Activated naive CD8-positive, alpha-beta T cell treated with anti-CD3 and anti-CD28 coated beads, Interleukin-2, amount 50 U/mL, for 24 hours (primary cell): ENCODE measurements at places on chromosomes 11 and 22.
A peak's percentile ranks its signal among the peaks of the same experiment; 100 is the strongest.

- no peak for DNase-seq
These were observed 19.0 kb upstream of the SCGB1A1 start for GRCh38 chr11:62399878-62400266.

GRCh38 chr11:110251836-110252235 is 44.6 kb downstream of the RDX start:
- DNase-seq = no peak

GRCh38 chr11:109512680-109513079 is 90.7 kb downstream of the C11orf87 start:
- DNase-seq = no peak

DNA sequence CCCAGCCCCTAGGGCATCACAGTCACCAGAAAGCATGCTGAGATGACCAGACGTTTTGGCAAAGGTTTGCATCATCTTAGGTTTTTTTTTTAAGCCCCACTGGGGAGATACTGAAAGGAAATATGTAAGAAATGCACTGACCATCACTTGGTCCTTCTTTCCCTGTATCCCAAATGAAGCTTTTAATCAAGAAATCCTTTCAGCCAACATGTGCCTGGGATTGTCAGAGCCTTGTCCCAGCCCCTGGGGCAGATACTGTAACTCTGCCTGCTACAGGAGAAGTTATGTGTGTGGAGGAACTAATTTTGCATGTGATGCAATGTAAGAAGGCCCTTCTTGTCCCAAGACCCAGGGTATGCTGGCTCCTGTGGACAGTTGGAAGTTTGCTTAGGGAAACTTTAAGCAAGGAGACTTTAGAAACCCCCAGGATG is 65.6 kb downstream of the PPFIBP2 start:
- no peak for DNase-seq

GRCh38 chr11:93498641-93499040 is 44.5 kb downstream of the SMCO4 start:
- DNase-seq = no peak

DNA sequence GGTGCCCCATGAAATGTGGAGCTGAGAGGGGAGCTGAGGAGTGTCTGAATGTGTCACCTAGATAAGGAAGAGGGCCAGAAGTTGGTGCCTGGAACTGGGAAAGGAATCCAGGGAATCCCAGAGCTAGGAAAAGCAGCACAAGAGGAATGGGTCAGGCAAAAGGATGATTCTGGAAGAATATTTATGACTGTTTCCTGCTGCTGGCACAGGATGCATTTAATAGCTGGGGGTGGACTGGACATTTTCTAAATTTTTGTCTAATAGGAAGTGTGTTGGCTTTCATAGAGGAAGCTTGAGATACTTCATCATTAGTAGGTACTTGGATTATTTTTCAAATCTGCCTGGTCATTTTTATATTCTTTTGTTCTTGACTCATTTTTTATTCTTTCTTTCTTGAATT is 17.4 kb upstream of the MRGPRX2 start:
- no peak for DNase-seq

DNA sequence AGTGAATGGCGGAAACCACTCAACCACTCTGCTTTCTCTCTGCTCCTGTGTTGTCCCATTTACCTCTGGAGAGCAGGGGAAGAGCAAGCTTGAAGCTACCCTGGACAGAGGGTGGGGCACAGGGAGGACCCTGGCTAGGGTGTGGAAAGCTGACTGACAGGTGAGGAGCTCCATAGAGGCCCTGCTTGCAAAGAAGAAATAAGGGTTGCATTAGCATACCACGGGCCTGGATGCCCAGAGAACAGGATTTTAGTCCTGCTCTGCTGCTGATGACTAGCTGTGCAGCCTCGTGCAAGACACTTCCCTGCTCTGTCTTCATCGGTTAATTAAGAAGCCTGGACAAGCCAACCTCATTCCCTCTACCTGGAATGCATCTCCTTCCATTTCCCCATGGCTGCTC is 135.0 kb downstream of the BUD13 start:
- no peak for DNase-seq

- no peak for DNase-seq
These were observed 26.5 kb downstream of the CTTN start for GRCh38 chr11:70424765-70425344.

GRCh38 chr11:82979824-82980223 is 78.3 kb downstream of the DDIAS start:
- no peak for DNase-seq

GRCh38 chr22:22698263-22698750 is 53.9 kb downstream of the GGTLC2 start:
- no peak for DNase-seq

DNA sequence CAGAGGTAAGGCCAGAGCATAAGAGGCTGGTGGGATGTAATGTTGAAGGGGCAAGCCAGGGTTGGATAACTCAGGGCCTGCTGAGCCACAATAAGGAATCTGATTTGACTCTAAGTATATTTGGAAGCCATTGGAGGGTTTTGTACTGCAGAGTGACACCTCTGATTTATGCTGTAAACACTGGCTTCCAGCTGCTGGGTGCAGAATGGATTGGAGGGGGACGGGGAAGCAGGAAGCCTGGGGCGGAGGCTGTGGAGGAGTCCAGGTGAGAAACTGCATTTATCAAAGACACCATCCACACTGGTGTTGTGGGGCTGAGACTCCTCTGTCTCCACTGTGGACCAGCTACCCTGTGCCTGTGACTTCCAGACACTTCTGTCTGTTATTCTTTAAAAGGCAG is 26.8 kb downstream of the MIAT start:
- DNase-seq = no peak

GRCh38 chr11:42521994-42522393 is 789.8 kb upstream of the API5 start:
- no peak for DNase-seq

DNA sequence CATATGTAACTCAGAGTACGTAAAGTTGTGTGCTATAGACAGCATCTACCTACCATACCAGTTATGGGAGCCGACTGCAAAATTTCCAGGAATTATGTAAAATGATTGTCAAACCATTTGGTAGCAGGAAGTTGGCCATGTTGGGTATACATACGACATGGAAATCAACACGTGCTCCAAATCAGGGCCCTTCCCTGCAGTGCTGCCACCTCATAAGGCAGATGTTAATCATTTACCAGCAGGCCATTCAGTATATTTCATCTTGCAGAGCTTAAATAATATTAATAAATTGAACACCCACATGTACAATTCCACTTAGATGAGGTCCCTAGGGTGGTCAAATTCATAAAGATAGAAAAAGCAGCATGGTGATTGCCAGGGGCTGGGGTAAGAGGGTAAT is 9.8 kb downstream of the MS4A18 start:
- no peak for DNase-seq

- DNase-seq = peak; percentile 81
These were observed 52.5 kb downstream of the TPCN2 start for GRCh38 chr11:69101115-69101791.

DNA sequence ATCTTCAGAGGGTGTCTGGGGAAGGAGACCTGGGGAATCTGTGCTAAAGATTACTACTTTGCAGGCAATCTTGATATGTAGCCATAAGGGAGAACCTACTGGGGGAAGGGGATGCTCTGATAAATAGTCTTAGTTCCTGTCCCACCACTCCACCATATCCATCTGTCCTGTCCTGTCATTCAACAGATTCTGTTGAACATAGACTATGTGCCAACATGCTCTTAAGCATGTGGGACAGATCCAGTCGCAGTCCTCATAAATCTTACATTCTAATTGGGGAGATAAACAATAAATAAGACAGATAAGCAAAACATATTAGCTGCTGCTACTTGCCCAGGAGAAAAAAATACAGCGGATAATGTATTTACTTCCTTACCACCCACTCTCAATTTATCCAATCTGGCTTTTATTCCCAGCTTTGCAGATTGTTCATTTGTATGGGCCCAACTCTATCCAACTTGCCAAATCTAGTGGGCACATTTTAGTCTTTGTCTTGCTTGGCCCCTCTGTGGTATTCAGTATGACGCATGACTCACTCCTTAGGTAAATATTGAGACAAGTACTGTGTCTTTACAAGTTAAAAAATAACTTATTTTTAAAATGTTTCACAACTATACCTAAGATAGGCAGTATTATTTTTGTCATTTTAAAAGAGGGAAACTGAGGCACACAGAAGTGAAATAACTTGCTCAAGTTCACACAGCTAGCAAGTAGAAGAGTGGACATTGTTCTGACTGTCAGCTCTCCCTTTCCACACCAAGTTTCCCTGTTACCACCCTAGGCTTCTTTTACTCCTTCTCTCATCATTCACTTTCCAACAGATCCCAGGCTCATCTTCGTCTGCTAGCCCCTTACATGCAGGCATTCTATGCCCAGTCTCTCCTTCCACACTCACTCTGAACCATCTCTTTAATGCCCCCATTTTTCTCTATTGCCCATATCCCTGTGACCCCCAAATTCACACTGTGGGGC is 133.6 kb upstream of the SESN3 start:
- DNase-seq = no peak

GRCh38 chr11:73215191-73216134 is 2.6 kb upstream of the P2RY2 start:
- no peak for DNase-seq

- peak; percentile 26 for DNase-seq
These were observed 151.7 kb downstream of the CEP164 start for GRCh38 chr11:117479372-117479771.

DNA sequence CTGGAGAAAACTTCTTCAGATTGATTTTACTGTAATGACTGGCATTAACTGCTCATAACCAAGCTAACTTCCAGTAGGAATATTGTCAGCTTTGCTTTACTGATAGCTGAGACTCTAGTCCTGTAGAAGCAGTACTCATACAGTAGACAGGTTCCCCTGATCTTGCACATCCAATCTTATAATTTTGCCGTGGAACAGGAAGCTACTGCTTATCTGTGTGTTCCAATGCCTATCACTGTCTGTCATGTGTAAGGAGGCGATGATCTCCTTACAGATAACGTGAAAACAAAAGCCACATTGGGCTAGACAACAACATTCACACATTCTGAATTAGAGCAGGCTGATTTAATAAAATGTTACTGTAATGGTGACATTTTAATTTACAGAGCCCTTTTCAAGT is 13.2 kb downstream of the HSD17B12 start:
- no peak for DNase-seq

GRCh38 chr11:126748100-126748791 is 252.3 kb downstream of the KIRREL3 start:
- no peak for DNase-seq

- peak; percentile 73 for DNase-seq
These were observed 23.5 kb upstream of the TH start for GRCh38 chr11:2194877-2195755.

DNA sequence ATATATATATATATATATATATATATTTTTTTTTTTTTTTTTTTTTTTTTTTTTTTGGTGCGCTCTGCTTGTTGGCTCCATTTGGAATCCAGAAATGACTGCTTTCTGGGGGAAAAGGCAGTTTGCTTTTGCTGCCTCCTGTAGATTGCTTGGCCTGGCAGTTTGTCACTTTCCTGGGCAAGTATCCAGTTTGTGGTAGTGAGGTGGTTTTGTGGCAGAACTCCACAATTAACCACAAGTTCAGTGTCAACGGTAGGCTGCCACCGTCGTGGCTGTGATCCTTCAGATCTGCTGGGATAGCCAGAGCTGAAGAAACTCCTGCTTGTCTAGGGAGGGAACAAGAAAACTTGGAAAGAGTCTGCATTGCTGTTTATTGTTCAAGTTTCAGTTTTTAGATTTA is 5.0 kb upstream of the PDE3B start:
- DNase-seq = peak; percentile 18

DNA sequence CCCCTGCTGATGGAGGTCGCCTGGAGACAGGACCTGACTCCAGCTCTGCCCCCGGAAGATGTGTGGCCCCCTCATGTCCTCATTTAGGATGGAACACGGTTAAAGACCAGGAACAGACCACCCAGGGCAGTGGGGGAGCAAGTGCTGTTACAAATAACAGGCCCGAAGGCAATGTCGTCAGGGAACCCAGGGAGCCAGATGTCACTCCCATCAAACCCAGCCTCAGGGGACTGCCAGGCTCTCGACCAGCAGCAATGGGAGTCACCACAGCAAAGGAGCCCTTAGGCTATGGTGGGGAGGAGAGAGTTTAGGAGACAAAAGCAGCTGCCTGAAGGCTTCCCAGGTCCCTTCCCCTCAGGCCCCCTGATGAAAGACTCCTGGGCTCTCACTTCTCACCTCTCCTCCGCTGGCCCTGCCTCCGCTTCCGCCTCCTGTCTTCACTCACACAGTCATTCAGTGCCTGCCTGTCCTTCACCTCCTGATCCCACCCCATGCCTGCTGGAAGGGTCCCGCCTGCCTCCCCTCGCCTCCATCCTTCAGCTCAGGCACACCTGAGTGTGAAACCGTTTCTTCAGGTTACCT is 4.4 kb downstream of the RPS19BP1 start:
- DNase-seq = no peak

DNA sequence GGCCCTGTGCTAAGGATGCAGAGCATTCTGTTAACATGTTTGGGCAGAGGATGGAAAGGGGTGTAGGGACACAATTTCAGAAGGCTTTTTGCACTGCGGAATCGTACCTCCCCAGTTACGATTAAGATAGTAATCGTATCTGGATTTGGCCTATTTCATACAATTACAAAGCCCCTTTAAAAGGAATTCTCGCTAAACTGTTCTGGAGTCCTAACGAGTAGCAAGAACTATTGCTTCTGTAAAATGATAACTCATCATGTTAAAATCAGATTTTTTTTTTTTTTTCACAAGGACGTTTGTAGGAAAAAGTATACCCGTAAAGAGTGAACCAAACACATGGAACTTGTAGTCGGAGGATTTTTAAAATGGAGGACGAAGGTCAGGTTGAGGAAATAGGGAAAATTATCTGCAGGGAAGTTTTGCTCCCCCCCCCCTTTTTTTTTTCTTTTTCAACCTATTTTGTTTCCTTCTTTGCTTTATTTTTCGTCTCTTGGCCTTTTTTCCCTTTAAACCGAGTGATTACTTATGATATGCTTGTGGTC is 934 bp downstream of the HSD17B12 start:
- DNase-seq = no peak

DNA sequence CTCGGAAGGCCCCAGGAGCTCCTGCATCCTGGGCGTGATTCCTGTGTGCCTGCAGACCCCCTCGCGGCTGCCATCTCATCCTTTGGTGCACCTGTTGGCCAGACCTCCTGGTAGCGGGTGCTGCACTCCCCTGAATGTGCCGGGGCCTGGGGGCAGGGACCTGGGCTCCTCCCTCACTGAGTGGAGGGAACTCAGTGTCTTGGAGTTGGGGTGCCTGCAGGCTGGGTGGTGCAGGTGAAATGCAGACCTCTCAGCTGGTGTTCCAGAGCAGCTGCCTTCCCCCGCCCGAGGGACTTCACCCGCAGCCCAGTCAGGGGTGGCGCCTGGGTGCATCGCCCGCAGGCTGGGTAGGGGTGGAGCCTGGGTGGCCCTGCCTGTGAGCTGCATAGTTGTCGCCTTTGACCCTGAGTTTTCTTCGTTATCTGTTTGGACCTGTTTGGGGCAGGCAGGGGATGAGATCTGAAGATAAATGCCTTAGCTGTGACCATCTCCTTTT is 31.4 kb downstream of the LRP5 start:
- DNase-seq = no peak

GRCh38 chr11:69217276-69218105 is 61.8 kb downstream of the SMIM38 start:
- DNase-seq = no peak

- DNase-seq = no peak
These were observed 70.2 kb upstream of the GDPD4 start for GRCh38 chr11:77371646-77372045.
